Activated naive CD4-positive, alpha-beta T cell (primary cell): ENCODE measurements at places on chromosomes 1 and 21.

- no peak for DNase-seq
These were observed 25.5 kb downstream of the ETV3L start for GRCh38 chr1:157073944-157074685.

DNA sequence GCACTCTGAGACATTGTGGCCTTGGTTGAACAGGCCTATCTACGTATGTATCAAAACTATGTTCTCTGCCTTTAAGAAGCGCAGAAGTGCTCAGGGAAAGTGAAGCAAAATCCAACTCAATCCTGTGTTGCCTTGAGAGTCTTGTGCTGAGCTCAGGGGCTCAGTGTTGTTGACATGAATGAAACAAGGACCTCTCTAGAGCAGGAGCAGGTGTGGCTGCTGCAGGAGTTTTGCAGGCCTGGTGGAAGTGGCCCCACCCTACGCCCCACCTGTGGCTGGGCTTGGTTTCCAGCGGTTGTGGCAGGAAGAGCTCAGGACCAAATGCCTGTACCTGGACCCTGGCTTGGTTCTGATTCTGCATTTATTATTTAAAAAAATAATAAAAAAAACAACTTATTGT is 20.9 kb downstream of the CA6 start:
- no peak for DNase-seq

DNA sequence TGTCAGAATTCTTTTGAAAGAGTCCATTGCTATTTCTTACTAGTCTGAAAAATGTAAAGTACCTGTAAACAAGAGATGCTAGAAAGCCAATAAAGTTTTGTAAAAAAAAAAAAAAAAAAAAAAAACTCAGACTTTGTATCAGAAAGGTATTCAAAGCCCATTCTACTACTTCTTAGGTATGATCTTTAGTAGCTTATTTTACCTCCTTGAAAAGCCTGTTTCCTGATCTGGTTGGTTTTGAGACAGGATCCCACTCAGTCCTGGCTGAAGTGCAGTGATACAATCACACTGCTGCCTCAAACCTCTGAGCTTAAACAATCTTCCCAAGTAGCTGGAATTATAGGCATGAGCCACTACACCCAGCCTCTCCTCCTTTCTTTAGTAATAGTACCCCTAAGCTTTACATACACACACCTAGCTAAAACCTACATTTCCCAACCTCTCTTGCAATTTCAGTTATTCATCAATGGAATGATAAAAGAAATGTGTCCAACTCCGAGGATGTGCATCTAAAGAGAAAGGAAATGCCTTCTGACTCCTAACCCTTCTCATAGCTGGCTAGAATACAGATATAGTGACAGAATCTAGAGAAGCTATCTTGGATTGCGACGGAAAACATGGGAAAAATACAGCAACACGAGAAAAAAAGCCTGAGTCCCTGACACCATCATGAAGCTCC is 30.6 kb downstream of the EPS15 start:
- DNase-seq = no peak

DNA sequence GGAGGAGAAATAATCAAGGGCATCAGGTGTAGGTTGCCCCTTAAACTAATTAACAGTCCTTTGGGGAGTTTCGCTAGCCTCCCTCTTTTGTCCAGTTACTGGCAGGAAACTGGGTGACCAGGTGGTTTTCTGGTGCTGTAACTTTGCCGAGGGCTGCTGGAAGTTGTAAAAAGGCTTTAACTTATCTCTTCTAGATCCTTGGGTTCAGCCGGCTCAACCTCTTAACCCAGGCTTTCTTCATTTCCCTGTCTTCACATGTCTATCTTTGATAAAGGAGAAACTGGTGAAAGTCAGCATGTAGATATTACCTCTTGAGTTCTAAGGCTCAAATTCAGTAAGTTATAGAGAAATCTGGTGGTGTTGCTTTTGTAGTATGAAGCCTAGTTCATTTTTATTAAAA is 289.7 kb upstream of the NRIP1 start:
- no peak for DNase-seq

DNA sequence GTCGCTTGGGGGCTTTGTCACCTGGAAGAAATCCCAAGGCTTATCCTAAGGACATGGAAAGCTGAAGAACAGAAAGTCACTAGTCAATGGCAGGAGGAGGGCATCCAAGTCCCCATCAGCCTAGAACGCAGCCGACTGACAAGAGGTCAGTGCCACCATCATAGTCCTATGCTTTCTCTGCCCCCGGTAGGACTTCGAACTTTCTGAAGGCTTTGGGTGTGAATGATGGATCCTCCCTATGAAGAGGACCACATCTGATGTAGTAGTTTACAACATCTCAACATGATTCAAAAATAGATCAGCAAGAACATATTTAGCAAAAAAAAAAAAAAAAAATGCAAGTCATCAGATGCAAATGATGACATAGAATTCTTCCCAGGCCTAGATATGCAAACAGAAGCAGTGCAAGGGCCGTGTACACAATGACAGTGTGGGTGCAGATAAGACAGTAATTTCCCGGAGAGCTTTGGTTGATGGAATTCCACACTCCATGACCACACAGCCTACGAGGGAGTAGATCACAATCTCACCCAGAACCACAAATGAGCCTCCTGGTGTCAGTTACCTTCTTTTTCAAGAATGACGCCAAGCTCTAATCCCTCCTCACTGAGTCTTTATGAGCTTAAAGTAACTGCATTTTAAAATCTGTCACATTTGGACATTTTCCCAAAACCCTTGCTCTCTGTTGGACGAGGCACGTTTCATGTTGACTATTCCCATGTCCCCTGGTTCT is 88.2 kb downstream of the PSMG1 start:
- DNase-seq = no peak

- no peak for DNase-seq
These were observed 54.2 kb downstream of the S1PR1 start for GRCh38 chr1:101290922-101291561.

DNA sequence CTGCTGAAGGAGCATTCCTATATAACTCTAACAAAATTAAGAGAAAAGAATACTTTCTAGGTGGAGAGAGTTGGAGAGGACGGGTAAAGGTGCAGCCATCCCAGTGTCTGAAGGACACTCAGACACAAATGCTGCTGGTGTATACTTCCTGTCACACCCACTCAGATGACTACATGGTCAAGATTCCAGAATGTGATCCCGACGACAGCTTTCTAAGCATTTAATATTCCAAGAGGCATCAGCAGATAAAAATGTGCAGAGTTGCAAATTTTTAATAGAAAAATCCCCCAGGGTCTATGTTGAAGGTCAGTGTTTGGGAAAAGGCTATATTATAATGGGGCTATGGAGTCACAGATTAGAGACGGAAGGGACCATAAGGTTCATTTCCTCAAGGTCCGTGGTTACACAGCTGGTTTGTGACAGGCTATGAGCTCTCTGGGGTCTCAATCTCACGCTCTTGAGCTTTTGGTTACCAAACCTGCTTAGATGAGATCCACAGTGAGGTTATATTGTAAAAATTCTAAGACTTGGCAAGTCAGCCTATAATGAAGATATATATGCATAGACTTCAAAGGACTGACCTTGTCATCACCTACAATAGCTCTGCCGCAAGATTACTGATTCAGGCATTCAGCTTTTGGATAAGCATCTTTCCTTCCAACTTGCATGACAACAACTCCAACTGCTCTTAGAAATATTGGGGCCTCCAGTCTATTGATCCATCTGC is 35.1 kb downstream of the ZNF281 start:
- DNase-seq = no peak

GRCh38 chr1:206878456-206878855 is 13.0 kb downstream of the IL20 start:
- no peak for DNase-seq

- DNase-seq = no peak
These were observed 33.2 kb upstream of the PKN2 start for GRCh38 chr1:88650676-88651418.

DNA sequence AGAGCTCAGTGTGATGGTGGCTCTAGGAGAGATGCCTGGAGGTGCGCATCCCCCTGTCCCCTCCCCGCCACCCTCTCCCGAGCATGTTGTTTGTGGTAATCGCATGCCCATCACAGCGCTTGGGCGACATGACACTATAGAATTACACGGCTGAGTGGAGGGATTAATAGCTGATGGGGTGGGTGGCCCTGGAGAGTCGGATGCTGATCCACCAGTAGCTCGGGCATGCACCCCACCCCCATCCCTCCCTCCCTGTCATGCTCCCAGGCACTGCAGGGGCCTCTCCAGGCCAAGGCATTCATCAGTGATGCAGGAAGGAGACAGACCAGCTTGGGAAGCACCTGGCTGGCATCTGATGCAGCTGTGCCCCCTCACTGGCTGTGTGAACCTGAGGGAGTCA is 159.0 kb upstream of the IGSF21 start:
- DNase-seq = no peak

- no peak for DNase-seq
These were observed 60.0 kb upstream of the AJAP1 start for GRCh38 chr1:4594286-4594991.

DNA sequence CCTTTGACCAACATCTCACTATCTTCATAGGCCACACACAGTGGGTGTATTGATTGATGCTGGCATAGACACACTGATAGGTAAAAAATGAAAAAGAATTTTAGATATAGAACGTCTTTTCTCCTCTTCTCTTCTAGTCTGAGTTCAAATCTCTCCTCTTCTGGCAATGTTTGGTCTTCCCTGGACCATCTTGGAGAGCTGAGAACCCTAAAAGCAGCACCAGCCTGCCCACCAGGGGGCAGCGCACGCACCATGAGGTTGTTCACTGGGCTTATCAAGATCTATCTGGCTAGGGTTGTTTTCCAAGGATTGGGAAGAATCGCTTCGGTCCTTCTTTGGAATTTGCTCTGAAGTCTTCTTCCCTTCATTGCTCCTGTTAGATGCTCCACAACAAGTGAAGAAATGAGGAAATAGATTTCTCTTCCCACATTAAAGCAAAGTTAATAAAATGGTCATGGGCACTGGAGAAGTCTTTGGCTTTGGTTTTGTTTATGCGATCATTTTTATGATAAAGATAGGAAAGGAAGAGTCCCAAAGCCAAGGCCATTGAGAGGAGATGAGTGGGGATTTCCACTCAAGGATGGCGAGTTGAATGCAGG is 104.0 kb upstream of the OLIG2 start:
- DNase-seq = no peak

- no peak for DNase-seq
These were observed 618.8 kb downstream of the MATN1 start for GRCh38 chr1:30104551-30104950.
